Calu3 (cell line): ENCODE measurements at places on chromosomes 4 and X. TPM values are rescaled to one million over a fixed set of nuclear protein-coding genes. Genes with fewer than 3 reads are reported as not detected.

- no peak for DNase-seq
Measured at GRCh38 chrX:40047485-40047884, 50.3 kb downstream of the BCOR start.

GRCh38 chrX:150513544-150513943 lies 54.9 kb upstream of the MTM1 start:
- DNase-seq, result no peak

DNA sequence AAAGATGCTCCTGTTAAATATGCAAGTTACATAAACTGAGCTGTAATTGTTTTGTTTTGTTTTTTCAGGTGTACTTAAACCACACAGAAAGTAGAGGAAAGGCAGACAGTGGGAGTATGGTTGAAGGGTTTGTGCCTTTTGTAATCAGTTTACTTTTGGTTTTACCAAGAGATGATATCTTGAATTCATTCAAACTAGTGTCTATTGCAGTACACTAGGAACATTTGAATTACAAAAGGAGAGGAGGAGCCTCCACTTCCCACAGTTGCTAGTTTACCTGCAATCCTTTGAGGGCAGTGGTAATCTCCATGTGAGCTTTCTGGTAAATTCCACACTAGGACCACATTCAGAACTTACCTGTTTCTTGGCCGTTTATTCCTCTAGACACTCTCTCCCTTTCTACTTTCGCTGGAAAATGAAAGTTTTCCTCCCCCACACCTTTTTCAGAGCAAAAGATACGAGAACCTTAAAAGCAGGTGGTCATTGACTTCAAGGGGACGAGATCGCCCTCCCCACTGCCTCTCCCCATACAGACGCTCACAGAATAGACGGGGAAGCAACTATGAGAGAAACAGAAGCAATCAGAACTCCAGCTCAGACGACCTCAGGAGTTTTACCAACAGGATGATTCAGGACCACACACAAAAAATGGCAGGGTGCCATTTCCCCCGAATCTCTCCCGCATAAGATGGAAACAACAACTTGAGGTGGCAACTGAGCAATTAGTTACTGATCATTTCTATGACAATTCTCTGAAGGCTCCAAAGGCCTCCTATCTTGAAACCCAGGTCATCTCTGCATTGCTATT lies 3.3 kb downstream of the RBM47 start:
- no peak for DNase-seq

GRCh38 chrX:130418066-130418465 lies 16.3 kb downstream of the RBMX2 start:
- DNase-seq, result no peak

GRCh38 chrX:47706575-47706974 lies 47.6 kb upstream of the UXT start:
- DNase-seq, result no peak

TLL1 gene
- total RNA-seq, result not detected in 2 replicates

TEX13C gene
- total RNA-seq, result not detected in 2 replicates
